DMS79 (cell line): ENCODE measurements at places on chromosomes 13 and 19.

DNA sequence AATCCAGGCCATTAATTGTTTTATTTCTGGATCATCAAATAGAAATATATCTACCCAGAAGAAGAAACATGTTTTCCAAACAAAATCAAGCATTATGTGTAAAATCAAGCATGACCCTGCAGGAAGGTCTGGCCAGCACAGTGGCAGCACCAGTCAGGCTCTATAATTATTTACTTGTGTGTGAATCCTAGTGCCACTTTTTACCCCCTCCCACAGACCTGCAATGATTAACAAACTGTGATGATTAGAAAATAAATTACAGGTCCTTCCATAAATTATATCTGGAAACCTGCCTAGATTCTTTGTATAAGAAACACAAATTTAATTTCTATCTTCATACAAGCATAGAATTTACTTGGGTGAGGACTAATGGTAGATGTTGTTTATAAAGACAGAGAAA lies 186.1 kb downstream of the GPC6 start:
- no peak for DNase-seq

- no peak for DNase-seq
Measured at GRCh38 chr13:77429320-77430142, 102.6 kb upstream of the MYCBP2 start.

- no peak for DNase-seq
Measured at GRCh38 chr19:57583104-57583520, 833 bp upstream of the ZIK1 start.

DNA sequence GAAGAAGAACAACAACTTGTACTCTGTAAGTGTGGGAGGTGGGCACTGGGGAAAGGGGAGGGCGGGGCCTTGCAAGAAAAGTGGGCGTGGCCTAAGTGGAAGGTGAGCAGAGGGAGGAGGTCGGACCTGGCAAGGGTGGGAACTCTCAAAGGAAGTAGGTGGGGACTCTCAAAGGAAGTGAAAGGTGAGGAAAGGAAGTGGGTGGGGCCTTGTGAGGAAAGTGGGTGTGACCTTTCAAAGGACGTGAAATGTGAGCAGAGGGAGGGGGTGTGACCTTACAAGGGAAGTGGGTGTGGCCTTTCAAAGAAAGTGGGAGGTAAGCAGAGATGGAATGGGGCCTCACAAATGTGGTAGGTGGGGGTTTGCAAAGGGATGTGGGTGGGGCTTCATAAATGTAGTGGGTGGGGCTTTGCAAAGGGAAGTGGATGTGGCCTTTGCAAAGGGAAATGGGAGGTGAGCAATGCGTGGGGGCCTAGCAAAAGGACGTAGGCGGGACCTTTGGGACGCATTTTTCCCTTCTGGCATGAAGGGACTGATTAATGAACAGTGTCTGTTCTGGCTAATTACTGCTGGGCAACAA lies 25.9 kb downstream of the ACSBG2 start:
- DNase-seq: no peak

GRCh38 chr13:59236309-59236919 lies 927.3 kb downstream of the DIAPH3 start:
- DNase-seq: no peak

DNA sequence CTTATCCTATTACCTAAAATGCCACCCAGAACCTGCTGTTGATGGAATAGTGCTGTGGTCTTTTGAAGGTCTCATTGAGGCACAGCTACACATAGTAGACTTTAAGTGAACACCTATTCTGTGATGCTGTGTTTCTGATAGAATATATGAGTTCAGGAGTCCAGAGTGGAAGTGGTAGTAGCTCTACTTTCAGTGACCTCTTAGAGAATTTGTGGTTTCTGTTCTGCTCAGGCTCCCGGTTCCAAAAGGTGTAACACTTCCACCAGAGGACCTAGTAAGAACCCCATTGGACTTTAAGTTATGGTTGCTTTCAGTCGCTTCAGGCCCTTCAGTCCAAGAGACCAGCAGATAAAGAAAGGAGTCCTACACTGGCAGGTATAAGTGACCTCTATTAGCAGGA lies 11.4 kb upstream of the MYCBP2 start:
- no peak for DNase-seq

GRCh38 chr13:92553470-92554114 lies 673.0 kb upstream of the GPC6 start:
- DNase-seq: no peak

GRCh38 chr19:55333870-55334269 lies 5.8 kb upstream of the KMT5C start:
- peak; percentile 10 for DNase-seq

DNA sequence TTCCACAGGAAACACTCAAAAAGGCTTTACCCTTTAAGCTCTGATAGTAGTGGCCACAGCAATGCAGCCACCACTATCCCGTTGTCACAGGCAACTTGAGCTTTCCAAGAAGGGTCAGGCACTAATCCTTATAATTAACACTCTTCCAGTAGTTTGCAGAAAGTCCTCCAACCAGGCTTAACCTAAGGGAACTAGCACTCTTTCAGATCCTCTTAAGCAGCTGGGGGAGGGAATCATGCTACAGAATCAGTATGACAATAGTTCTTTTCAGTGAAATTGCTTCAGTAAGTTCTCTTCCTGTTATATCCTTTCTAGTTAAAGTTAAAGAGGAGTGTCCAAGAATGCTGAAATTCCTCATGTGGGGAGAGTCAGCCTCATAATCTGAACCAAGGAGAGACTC lies 82.2 kb downstream of the TNFSF11 start:
- no peak for DNase-seq
